ENCODE measurements at places on chromosomes 13 and 19.

DNA sequence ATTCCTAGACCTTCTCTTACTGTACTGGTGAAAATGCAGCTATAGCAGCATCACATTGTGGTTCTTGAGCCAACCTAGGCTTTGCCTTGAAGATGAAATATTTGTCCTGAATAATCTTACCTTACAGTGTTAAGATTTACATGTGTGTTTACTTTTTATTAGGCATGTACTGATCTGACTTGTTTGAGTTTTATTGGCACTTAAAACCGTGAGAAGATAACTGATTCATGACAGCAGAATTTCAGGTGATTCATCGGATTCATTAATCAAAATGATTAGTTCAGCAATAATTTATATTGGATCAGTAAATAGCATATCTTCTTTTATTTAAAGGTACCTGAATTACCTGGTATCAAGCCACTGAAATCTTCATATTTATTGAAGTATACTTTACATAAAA, 296.3 kb downstream of the KLF5 start:
- DNase-seq, result no peak

DNA sequence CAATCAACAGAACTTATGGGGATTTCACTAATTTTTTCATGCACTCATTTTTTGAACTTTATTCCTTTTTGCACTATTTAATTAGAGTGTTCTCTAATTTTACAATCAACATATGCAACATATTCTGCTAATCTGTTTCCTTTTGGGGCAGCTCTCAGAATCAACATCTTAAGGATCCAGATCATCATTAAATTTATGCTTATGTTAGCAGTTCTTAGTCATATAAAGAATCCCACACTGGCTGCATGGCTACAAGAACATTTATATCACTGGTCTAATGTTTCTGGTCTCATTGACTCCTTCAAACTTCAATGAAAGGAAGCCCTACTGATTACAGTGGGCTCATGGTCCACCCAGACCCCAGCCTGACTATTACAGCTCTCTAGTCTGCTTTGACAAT, 245.2 kb downstream of the RBM26 start:
- DNase-seq, result no peak

DNA sequence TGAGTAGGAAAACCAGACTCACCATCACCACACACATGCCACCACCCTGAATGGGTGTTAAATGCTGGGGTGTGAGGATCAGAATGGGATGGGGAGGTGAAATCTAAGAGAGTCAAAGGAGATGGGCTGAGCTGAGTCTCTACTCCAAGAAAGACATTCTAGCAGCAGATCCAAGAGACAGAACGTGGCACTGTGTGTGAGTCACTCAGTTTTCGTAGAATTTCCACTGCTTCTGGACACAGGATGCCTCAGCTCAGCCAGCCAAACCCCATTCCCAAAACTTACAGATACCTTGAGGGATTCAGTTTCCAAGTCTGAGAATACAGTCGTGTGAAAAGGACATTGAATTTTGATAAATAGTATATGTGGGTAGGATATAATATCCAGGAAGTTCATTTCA, 7.3 kb upstream of the CYP2A7 start:
- DNase-seq, result no peak

DNA sequence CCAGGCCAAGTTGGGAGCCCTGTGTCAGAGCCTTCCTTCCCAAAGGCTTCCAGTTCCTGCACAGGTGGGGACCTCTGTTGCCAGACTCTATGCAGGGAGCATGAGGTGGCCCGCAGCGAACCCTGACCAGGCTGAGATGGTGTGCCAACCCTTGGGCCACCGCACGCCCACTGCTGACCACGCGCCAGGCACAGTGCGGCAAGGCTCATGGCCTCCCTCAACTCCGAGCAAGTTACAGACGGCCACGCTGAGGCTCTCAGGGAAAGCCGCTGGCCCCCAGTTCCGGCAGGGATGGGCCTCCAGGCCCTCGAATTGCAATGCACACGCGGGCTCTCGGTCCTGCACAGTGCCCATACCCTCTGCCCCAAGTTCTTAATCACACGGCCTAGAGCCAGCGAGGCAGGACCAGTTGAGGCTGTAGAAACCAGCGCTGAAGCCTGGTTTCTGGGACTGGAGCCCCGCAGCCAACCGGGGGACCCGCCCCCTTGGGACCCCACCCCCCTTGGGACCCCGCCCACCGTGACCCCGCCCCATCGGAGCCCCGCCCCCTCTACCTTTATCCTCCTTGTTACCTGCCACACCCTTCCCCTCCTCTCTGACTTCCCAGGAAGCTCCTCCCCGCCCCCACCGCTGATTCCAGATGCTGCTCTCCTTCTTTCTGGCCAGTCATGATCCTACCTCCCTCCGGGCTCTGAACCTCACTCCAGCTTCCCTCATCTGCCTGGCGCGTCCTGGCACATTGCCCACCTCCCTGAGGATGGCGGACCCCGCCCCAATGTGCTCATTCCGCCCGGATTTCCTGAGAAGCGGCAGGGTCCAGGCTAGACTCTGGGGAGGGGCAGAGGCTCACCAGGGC, 6.0 kb downstream of the PEX11G start:
- no peak for DNase-seq

- no peak for DNase-seq
Observed at GRCh38 chr19:13700621-13701020, 63.7 kb upstream of the MRI1 start.

All from 8988T (cell line).